Left ventricle myocardium inferior (tissue), 1 donor: ENCODE measurements at places on chromosomes 11 and 22.

DNA sequence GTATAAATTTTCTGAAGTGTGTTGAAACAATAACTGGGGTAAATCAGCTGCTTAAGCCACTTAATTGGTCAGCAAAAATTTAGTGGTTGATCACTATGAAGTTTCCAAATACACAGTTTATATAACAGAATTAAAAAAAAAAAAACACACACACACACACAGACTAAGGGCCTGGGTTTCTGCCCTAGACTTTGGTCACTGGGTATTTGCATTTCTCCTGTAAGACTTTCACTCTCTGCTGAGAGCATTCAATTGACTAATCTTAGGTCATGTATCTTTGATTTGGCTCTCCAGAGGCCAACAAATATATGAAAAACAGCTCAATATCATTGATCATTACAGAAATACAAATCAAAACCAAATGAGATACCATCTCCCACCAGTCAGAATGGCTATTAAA lies 214.3 kb downstream of the KCNA4 start:
- no peak for DNase-seq

- DNase-seq = no peak
Observed at GRCh38 chr11:82996966-82997606, 74.6 kb downstream of the RAB30 start.

GRCh38 chr22:41833369-41834004 lies 582 bp downstream of the SREBF2 start:
- peak; percentile 30 for DNase-seq

DNA sequence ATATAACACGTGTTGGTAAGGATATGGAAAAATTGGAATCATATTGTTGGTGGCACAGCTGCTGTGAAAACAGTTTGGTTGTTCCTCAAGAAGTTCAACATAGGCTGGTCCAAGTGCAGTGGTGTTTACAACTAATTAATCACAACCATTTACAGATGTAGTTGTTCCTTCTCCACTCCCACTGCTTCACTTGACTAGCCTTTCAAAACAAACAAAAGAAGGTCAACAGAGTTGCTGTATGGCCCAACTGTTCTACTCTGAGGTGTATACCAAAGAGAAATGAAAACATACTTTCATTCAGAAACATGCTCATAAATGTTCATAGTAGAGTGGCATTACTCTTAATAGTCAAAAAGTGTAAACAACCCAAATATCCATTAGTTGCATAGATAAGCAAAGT lies 36.6 kb upstream of the ACAT1 start:
- DNase-seq = no peak

DNA sequence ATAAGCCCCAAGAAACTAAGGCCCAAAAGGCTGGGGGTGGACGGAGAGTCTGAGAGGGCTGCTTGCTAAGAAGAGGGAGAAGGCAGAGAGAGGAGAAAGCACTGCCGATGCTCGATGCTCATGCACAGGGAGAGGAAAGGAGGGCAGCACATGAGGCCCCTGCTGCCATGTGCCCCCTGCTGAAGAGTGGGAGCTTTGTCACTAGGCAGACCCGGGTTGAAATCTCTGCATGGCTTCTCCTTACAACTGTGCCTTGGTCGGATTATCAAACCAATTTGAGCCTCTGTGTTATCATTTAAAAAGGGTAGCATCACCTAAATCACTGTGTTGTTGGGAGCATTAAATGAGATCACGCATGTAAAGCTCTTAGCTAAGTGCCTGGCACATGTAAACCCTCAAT lies 330.5 kb downstream of the NXPE2 start:
- DNase-seq = no peak

GRCh38 chr11:111911563-111912401 lies at the start of gene CRYAB:
CRYAB (minus strand) TSS chr11:111911770; CDS start chr11:111911724, 46 bp downstream.
- peak; percentile 89 for DNase-seq

- DNase-seq = no peak
Observed at GRCh38 chr11:134670961-134671370, 258.9 kb upstream of the B3GAT1 start.

- peak; percentile 48 for DNase-seq
Observed at GRCh38 chr22:36369922-36370791, 17.6 kb downstream of the MYH9 start.

- DNase-seq = no peak
Observed at GRCh38 chr22:20663137-20663828, 110.6 kb upstream of the SERPIND1 start.

- no peak for DNase-seq
Observed at GRCh38 chr11:80519596-80520506, 1079.0 kb upstream of the TENM4 start.

DNA sequence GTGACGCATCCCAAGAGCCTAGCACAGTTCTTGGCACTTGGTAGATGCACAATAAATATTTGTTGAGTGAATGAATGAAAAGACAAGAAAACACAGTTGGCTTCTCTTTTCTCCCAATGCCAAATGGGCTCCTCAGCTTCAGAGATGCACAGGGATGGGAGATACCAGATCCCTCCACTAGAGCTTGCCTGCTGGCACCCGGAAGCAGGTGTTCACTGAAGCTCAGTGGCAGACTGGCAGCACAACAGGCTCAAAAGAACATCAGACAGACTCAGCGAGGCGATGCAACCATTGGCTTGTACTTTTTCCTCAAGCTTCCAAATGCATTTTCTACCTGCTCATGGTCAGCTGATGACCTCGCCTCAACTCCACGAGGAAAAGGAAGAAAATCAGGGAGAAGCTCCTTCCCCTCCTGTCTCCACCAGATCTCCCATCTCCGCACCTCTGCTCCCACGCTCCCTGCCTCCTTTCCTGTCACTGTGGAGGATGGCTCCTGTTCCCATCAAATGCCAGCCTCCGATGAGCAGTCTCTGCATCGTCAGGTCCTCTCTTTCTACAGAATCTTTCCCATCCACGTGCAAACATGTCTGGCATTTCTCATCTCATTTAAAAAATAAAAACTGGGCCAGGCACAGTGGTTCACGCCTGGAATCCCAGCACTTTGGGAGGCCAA lies 5.8 kb downstream of the RAPSN start:
- no peak for DNase-seq

- DNase-seq = no peak
Observed at GRCh38 chr11:128642571-128642970, 51.3 kb upstream of the FLI1 start.

DNA sequence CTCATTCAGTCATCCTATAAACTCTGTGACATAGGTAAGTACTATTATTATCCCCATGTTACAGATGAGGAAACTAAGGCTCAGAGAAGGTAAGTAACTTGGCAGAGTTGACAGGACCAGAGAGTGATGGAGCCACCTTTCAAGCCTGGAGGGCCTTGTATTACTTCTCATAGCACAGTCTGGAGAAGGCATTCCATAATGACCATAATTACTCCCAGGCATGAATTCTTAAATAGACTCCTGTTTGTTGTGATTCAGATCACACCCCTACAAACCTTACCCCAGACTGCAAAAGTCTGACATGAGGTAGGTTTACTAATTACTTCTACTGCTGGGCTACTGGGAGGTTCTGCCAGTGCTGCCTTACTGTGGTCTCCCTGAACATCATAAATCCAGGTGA lies 77.0 kb downstream of the CD44 start:
- no peak for DNase-seq

GRCh38 chr22:33969045-33969444 lies 48.8 kb upstream of the LARGE1 start:
- no peak for DNase-seq

DNA sequence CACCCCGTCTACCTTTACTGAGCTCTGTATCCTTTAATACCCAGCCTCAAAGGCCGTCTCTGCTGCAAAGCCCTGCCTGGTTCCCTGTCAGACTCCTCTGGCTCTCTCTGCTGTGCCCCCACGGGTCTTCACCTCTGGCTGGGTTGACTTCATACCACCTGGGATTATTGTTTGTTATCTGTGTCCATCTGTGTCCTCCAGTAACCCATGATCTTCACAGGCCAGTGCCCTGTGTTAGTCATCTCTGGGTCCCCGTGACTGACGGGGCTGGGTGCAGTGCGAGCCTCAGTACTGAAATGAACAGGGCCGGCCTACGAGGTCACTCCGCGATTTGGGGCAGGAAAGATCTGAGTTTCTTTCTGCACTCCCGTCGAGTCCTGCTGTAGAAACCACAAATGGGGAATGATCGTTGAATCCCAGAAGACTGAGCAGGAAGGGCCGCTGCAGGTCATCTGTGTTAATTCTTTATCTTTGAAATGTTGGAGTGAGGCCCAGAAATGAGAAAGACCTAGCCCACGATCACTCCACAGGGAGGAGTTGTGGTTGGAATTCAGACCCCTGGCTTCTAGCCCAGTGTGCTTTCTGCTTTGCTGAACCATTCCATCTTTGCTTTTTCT lies 12.3 kb upstream of the TUB start:
- peak; percentile 46 for DNase-seq

DNA sequence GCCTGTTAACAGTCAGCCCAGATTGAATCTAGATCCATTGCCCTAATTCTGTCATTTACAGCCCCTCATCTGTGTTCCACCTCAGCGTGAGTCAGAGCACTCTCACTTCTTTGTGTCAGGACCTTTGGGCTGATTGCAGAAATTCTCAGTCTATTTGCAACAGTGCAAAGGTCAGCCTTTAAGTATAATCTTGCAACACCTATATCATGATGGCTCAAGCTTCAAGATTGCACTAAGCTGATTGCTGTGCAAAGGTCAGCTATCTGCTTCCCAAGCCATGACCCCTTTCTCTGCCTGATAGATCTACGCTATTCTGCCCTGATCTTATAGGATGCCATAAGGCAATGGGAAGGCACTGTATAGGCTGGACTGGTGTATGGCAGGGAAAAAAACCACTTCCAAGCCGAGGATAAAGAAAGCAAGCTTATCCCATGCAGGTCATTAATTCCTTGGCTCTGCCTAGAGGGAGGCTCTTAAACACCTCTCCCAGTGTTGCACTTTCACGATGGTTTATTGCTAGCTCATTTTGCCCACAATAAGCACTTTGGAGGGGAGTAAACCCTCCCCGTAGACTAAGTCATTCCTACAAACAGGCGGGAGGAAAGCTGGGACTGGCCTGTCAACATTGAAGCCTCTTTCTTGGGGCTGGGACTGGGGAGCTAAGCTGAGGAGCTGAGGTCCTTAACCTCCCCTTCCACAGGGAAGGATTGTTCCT lies 100.6 kb downstream of the RRAS2 start:
- no peak for DNase-seq
